ENCODE measurements at places on chromosomes 4 and X. TPM values are rescaled to one million over a fixed set of nuclear protein-coding genes. Genes with fewer than 3 reads are reported as not detected.

The CABS1 gene
- total RNA-seq = not detected

The TMPRSS11D gene
- not detected for total RNA-seq

The F8A3 gene
- 5.8 TPM for total RNA-seq

The FAM9B gene
- not detected for total RNA-seq

The AFM gene
- total RNA-seq = not detected

The S100G gene
- total RNA-seq = not detected

The GABRB1 gene
- not detected for total RNA-seq

The PPBP gene
- total RNA-seq = not detected

The SPANXA1 gene
- not detected for total RNA-seq

The MTNR1A gene
- not detected for total RNA-seq

The STAG2 gene
- total RNA-seq = 68.9 TPM

GRCh38 chr4:110183643-110184042 lies 14.8 kb downstream of the ELOVL6 start:
- no peak for DNase-seq

GRCh38 chrX:7444967-7445366 lies 297.0 kb upstream of the PUDP start:
- DNase-seq = no peak

DNA sequence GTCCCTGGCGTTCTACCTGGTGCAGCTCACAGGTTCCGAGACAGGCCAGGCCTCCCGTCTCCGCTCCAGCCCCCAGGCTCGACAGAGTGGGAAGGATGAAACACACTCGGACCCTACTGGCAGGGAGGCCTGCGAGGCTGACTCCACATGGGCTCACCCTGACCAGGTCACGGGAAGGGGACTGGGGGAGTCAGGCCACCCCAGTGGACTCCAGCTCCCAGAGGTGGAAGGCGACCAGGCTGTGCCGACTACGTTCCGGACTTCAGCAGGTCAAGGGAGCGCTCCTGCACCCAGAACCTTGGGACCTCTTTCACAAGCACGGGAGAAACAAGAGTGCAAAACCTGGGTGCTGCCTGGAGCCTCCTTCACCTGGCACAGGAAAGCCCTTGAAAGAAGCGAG lies 4.6 kb upstream of the IRAK1 start:
- no peak for DNase-seq

DNA sequence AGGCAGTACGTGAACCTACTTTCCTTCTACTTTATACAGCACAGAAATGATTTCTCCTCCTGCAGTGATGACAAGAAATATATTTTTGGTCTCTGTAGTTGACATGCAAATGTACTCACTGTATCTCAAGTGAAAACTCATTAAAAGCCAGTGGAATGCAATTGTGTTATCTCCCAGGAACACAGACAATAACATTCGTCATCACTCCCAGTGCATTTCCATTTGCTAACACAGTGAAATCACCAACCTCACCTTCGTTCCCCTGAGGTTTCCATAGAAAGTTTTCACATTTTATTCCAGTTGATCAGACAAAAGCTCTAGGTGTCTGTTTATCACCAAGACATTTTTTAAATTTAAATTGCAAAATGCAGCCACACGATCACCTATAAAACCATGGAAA lies 2.5 kb upstream of the SPANXD start:
- no peak for DNase-seq

- no peak for DNase-seq
Observed at GRCh38 chr4:140267576-140267975, 105.9 kb upstream of the SCOC start.

DNA sequence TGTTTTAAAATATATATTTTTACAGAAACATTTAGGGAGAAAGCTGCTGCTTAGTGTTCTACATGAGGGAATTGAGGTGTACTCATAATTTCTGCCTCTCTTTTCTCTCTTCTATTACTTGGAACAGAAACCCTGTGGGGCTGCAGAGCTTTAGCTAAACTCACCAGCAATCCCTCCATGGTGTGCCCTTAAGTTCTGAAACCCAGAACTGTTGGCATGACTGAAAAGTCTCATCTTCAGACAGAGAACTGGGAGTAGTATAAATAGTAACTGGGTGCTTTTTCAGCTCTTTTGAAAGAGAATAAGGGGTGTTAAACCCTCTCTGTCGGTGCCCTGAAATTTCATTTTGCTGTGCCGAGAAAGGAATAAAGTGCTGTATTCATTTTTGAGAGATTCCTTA lies 294.9 kb upstream of the BOD1L1 start:
- DNase-seq = no peak

DNA sequence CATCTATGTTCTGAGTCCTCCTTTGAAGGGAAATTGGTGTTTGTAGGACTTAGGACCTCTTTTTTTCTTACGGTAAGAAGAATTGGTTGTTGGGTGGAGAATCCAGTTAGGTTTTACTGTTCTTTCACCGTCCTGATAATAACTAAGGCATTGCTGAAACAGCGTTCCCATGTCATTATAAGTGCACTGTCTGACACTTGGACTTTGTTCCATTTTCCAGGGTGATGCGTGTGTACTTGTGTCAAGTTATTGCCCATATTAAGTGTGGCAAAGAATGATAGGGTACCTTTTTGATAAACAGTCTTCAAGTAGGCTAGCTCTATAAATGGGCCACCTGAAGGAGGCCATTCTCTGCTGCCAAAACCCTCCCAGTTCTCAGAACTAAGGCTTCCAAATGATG lies 119.7 kb downstream of the AASDH start:
- no peak for DNase-seq

GRCh38 chr4:42078184-42078801 lies 74.2 kb downstream of the BEND4 start:
- no peak for DNase-seq

- DNase-seq = no peak
Observed at GRCh38 chr4:57071326-57071725, 38.9 kb downstream of the IGFBP7 start.

DNA sequence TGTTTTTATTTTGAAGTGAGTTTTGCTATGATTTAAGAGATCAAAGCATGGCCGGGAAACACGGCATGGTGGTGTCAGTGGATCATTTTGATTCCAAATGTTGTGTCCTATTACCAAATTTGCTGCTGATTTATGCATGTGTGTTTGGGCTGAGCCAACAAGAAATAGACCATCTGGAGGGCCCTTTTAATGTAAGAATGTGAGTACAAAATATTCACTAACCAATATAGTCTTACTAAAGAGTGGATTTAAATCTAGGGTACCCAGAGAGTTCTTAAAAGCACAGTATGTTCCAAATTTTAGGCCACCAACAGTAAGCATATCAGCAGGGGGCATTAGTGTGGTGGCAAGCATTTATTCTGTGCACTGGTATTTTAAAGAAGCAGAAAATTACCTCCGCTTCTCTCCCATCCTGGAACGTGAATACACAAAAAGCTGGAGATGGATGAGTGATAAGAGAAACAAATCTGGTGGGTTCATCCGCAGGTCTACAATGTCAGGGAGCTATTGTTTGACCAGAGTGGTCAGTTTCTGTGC lies 444.4 kb upstream of the IGFBP7 start:
- no peak for DNase-seq

DNA sequence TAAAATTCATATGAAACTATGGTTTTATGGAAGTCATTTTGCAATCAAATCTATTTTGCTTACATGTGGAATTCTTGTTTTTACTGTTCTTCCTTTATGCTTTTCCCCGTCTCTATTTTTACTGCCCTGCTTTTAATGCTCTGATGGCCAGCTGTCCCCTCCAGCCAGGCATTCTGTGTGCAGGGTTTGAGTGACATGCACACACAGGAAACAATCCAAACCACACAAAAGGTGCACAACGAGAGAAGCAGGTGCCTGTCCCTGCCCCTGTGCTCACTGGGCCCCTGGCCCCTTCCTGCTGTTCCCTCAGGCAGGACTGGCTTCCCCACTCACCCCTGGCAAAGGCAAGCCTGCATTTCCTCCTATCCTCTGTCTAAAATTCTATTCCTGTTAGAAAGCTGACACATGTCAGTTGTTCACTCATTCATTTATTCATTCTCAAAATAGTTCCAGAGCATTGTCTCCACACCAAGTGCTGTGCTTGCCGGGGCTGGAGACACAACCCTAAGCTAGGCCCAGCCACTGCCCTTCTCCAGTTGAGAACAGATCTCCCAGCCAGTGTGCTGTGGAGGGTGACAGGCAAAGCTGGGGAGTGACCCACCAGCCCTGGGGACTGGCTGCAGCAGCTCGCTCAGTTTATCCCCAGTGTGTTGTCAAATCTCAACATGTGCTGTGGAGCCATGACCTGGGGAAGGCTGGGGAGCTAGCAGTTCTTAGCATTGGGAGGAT lies 346.3 kb downstream of the FBXW7 start:
- peak; percentile 54 for DNase-seq

DNA sequence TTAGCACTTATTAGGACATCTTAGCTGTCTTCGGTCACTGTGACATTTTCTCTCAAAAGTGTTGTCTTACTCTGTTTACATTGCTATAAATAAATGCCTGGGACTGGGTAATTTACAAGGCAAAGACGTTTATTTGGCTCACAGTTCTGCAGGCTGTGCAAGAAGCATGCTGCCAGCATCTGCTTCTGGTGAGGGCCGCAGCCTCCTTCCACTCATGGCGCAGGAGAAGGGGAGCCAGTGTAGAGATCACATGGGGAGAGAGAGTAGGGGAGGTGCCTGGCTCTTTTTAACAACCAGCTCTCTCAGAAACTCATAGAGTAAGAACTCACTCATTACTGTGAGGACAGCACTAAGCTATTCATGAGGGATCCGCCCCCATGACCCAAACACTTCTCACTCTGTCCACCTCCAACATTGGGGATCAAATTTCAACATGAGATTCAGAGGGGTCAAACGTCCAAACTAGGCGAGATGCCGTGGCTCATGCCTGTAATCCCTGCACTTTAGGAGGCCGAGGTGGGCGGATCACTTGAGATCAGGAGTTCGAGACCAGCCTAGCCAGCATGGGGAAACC lies 43.5 kb upstream of the HERC6 start:
- DNase-seq = no peak

GRCh38 chr4:95158045-95158444 lies 390.7 kb downstream of the UNC5C start:
- DNase-seq = no peak

- DNase-seq = no peak
Observed at GRCh38 chr4:28007693-28008092, 1147.1 kb downstream of the STIM2 start.

GRCh38 chr4:171667906-171668305 lies 145.3 kb upstream of the GALNTL6 start:
- DNase-seq = no peak

DNA sequence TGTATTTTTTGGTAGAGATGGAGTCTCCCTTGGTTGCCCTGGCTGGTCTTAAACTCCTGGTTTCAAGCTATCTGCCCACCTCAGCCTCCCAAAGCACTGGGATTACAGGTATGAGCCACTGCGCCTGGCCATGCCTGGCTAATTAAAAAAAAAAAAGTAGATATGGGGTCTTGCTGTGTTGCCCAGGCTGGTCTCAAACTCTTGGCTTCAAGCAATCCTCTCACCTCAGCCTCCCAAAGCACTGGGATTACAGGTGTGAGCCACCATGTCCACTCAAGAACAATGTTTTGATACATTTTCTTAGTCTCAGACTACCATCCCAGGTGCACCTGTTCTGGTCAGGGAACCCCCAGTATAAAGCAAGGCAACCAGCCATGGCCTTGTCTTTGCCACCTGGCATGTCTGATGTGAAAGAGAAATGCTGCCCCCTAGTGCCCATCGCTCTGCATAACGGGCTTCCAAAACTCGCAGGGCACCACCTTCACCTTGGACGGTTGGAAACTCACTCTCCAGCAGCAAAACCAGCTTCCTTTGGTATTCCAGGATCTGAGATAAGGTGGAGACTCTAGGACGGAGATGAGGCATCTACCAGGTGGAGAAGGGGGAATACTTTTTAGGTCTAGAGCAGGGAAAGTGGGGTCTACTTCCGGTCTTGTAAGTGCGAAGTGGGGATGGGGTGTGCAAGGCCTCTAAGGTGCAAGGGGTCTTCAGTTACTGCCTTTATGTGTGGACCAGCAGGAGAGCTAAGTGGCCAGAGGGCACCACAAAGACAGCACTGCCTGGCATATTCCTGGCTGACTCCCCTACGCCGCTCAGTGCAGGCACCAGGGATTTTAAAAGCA lies 47.7 kb upstream of the AFAP1 start:
- DNase-seq = peak; percentile 80

DNA sequence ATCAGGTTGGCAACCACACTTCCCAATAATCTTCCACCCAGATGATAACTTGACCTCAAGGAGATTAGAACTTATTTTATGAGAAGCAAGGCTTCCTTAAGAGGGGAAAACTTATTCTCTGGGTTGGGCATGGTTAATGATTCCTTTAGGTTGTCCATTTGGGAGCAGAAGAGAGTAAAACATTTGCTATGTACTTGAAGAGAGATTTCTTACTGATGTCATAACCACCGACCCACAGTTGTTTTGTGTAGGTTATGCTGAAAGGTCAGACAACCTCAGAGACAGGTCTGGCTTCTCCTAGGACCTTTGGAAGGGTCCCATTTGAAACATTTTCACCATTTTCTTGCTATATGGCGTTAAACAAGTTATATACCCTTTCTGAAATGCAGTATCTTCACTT lies 56.1 kb downstream of the FAM114A1 start:
- no peak for DNase-seq

DNA sequence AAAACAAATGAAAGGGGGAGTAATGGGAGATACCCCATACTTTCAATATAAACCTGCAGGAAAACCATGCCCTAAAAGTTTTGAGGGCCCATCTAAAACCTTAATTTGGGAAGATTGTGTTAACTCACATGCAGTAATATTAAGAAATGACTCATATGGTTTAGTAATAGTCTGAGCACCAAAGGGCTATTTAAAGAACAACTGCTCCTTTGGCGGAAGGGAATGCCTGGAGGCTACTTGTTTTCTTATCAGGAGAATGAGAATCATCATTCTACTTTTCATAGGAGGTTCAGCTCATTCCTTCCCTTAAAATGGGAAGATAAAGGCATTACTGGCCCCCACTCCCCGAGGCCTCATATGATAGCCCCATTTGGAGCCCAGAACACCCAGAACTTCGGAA lies 47.6 kb downstream of the SPIN3 start:
- no peak for DNase-seq

DNA sequence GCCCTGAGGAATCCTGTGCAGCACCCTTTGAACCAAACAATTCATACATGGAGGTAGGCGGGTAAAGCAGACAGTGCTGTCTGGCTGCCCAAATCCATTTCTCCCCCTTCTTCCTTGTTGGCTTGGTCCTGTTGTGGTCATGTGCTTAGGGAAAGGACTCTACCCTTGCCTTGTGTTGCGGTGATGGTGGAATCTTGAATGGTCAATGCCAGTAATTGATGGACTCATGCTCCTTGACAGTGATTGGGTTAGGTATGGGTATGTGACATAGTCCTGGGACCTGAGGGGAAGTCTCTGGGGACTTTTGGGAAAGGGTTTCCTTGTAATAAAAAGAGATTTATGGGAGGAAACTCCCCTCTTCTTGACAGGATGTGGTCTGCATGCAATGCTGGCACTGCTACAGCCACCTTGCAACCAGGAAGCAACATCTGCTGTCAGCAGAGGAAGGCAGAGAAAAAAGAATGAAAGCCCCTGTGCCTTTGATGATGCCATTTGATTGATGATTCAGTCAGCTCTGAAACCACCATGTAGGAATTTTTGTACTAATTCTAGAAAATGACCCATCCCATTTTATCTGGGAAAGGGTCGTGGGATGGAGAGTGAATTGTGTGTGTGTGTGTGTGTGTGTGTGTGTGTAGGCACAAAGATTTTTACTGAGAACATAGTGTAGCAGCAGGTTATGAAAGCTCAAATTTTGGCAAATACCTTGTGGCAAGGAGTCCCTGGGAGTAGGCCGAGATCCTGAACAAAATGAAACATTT lies 30.0 kb upstream of the HUWE1 start:
- DNase-seq = peak; percentile 74
